Kidney (tissue), 22 donors: ENCODE measurements at places on chromosomes 5 and 9.
A peak's percentile ranks its signal among the peaks of the same experiment; 100 is the strongest.

DNA sequence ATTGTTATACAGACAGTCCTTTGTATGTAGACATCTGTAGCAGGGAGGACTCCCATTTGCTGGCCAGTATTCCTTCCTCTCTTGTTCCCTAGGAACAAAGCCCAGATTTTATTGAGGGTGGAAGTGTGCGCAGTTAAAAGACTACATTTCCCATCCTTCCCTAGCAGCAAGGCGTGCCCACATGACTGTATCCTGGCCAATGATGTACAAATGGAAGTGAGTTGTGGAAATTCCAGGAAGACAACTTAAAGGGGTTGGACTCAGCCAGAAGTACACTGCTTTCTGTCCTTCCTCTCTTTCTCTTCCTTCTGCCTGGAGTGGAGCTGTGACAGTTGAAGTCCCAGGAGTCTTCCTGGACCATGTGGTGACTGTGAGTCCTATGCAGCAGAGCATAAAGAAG is 89.0 kb downstream of the HRH2 start:
- DNase-seq = no peak

DNA sequence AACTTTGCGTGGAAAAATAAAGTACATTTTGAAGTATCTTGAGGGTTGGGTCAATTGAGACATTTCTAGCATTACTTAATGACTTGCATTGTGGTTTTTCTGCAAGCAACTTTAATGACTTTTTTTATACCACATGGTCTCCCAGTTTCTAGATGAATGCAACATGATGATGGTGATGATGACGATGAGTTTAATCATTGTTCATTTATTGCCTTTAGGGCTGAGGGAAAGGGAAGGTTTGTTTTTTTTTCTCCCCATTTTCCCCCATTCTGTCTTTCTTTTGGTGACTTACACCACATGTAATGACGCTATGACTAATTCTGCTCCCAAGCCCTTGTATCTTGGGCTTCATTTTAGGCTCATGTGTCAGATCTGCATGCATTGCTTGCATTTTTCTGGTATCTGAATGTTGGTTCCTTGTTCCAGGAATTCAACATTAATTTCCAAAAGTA is 57.7 kb upstream of the NXNL2 start:
- DNase-seq = no peak

GRCh38 chr5:57216714-57217113 is 42.9 kb downstream of the GPBP1 start:
- no peak for DNase-seq

DNA sequence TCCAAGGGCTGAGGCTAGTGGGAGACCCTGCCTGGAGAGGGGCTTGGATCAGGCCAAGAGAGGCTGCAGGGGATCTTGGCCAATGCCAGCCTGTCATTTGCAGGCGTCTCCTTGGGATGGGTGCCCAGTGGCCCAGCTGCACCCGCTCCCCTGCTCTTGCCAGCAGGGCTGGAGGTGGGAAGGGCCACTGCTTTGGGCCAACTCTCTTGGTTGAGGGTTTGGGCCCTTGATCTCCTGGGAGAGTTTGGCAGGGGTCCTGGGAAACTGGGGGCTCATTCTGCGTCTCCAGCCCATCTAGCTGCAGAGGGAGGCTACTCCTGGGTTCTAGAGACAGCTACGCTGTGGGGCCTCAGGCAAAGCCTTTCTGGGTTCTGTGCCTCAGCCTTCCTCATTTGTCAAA is 10.5 kb downstream of the PSD2 start:
- DNase-seq = peak; percentile 24

- DNase-seq = no peak
Observed at GRCh38 chr9:110261632-110262031, 5.3 kb upstream of the TXN start.

DNA sequence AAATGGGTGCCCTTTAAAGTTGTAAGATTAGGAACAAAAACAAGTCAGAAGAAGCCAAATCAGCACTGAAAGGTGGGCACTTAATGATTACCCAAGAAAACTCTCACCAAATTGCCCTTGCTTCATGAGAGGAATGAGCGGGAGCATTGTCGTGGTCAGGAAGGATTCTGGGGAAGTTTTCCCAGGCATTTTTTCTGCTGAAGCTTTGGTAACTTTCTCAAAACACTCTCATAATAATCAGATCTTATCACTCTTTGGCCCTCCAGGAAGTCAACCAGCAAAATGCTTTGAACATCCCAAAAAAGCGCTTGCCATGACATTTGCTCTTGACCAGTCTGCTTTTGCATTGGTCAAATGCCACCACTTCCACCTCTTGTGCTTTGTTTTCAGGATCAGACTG is 10.4 kb upstream of the PCDHGC3 start:
- DNase-seq = no peak

DNA sequence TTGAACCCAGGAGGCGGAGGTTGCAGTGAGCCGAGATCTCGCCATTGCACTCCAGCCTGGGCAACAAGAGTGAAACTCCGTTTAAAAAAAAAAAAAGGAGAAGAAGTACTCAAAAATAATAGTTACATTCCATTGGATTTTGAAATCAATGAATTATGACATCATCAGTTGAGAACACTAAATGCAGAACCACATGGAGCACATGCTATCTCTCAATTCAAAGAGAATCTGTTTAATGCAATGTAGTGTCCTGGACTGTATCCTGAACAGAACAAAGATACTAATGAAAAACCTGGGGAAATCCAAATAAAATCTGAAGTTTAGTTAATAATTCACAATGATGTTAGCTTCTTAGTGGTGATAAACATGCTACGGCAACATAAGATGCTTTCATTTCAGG is 20.3 kb downstream of the CDC14B start:
- no peak for DNase-seq

DNA sequence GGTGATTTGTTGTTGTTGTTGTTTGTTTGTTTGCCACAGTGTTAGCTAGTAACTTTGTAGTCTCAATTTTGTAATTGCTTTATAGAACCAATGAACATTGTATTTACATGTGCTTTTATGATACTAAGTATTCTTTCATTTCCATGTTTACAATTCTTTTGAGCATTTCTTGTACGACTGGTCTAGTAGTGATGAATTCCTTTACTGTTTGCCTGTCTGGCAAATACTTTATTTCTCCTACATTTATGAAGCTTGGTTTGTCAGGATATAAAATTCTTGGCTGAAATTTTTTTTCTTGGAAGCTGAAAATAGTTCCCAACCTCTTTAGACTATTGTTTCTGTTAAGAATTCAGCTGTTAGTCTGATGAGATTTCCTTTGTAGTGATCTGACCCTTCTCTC is 55.6 kb upstream of the SNCAIP start:
- DNase-seq = no peak

DNA sequence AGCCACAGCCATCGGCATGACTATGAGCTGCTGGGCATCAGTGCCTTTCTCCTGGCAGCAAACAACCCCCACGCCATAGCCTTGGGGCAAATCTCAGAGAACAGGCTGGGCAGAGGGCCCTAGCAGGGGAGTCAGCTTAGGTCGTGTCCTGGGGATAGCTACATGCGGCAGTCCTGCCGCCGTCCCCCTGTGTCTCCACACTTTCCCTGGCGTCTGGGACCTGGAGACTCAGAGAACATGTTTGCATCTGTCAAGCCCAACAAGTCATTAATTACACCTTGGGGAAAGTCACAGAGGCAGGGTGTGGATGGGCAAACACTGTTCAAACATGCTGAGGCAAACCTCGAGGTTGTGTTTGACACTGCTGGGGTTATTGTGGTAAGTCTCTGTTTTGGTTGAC is 123.6 kb downstream of the C5orf15 start:
- DNase-seq = no peak

- DNase-seq = no peak
Observed at GRCh38 chr5:13944560-13945199, at the start of gene DNAH5. TSS of gene DNAH5 (minus strand) at chr5:13944688. CDS start at chr5:13944438, 250 bp downstream.

- DNase-seq = no peak
Observed at GRCh38 chr5:14256756-14257393, 113.7 kb downstream of the TRIO start.

- DNase-seq = no peak
Observed at GRCh38 chr5:79111960-79112702, 522 bp downstream of the BHMT start.

DNA sequence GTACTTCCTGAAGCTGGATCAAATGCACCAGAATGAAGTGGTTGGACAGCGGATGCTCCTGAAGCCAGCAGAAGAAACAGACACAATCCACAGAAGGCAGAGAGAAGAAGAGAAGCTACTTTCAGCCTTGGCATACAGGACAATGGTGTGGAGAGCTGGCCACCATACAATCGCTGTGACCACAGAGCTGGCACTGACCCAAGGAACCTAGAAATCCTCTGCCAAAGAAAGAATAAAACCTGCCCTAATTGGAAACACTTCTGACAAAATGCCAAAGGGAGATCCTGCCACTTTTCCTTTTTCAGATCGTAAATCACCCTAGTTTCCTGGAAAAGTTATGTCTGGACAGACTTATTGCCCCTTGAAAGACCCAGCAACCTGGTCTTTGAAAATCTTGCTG is 77.8 kb downstream of the BAAT start:
- no peak for DNase-seq
